ENCODE measurements at places on chromosomes 1 and 21.

DNA sequence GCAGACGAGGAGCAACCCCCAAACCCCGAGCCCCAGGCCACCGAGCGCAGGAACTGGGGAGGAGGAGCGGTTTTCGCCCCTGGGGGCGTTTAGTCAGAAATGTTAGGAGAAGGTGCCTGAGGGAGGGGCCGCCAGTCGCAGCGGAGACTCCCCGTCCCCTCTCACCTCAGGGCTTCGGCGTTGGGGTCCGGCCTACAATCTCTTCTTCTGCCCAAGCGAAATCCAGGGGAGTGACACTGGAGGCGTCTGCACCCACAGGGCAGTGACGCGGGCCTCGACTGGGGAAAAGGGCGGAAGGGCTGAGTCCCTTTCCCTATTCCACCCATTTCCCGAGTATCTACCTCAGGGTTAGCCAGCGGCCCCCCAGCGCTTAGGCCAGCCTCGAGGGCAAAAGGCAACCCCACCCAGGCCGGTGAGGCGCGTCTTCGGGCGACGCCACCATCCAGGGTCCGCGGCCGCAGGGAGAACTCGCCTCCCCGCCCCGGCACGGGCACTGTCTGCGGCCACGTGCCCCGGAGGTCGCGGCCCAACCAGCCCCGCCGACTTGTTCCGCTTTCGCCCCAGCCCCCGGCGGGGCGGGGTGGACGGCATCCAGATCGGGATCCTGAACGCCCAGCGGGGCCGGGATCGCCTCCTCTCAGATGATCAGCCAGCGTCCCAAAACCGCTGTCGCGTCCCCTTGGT lies 118.7 kb upstream of the BARHL2 start:
- no peak for DNase-seq

- no peak for DNase-seq
Observed at GRCh38 chr1:87246436-87246835, 82.2 kb upstream of the LMO4 start.

- DNase-seq: no peak
Observed at GRCh38 chr1:206696812-206697585, 12.3 kb downstream of the MAPKAPK2 start.

DNA sequence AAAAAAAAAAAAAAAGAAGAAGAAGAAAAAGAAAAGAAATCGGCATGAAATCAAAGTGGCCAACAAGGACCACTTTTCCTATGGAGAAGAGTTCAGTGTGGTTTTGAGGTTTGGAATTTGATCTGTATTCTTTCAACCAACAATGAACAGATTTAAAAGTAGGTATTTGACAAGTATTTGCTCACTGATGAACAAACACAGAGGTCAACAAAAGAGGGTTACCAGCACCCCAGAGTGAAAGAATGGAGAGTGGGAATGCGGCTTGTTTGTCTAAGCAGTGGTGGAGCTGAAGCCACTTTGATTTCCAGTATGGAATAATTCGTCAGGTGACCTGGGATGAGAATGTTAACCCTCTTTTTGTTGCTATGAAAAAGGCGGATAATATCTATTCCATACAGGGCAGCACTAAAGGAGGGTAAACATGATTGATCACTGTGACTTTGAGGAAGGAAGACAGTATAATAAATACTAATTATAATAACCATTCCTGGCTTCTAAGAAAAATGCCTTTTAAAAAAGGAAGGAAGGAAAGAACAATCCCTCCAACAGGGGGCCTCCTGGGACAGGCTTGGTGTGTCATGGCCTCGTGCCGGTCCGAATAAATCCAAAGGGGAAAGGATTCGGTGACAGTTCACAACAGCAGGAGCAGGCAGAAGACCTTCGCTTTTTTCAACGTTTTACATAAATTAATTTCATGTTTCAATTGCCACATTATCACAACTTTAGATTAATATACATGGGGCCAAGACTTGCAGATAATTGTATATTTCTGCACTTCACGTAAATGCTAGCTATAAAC lies 37.2 kb upstream of the SIM2 start:
- no peak for DNase-seq

GRCh38 chr1:17020502-17020901 lies 8.8 kb upstream of the ATP13A2 start:
- no peak for DNase-seq

All from stimulated activated CD8-positive, alpha-beta memory T cell treated with anti-CD3 and anti-CD28 coated beads, Interleukin-2, amount 100 ng/mL, for 48 hours (primary cell).